Femur (tissue), 1 donor: ENCODE measurements at places on chromosomes 5 and 9.

DNA sequence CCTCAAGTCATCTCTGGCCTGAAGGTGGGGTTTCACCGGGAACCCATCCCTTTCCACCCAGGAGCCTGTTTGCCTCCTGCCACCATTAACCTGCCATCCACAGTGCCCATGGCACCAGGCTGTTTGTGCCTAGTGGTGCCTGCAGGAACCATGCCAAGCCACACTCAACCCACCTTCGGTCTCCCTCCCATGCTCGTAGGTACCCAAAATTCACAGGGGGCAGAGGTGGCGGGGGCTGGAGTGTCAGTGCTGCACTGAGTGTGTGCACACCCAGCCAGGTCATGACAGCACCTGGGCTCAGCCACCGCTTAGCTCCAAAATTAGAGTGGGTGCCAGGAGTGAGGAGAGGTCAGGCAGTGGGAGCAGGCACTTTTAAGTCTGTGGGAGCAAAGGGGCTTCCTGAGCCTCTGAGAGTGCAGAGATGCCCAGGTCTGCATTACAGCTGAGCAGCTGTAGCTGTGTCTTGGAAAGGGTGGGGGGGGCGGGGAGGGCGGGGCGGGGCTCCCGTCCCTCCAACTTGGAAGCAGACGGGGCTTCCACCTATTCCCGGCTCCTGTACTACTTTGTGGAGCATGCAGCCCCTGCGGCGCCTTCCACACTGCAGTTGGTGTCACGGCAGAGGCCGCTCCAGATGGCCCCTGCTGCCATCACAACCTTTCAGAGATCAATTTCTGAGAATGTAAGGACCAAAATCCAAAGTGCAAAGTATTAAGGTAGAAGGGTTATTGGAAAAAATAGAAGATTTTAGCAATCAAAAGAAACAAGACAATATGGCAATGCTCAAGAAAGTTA, 2396.8 kb upstream of the C9orf72 start:
- DNase-seq = no peak

DNA sequence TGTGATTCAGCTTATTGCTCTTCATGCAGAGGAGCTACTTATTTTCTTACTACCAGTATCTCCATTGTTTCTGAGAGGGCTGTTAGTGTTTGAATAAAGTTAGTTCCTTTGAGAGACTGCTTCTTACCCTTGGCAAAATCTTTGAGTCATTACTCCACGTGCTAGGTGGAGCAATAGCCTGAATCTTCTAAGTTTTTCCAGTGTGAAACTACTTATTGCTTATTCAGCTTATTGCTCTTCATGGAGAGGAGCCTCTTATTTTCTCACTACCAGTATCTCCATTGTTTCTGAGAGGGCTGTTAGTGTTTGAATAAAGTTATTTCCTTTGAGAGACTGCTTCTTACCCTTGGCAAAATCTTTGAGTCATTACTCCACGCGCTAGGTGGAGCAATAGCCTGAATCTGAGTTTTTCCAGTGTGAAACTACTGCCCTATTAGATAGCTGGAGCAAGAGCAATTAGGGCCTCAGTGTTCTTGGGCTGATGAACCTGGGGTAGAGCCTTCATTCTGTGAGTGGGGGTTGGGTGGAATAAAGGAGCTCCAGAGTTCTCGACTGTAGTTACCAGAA, 41.9 kb downstream of the GPBP1 start:
- no peak for DNase-seq

DNA sequence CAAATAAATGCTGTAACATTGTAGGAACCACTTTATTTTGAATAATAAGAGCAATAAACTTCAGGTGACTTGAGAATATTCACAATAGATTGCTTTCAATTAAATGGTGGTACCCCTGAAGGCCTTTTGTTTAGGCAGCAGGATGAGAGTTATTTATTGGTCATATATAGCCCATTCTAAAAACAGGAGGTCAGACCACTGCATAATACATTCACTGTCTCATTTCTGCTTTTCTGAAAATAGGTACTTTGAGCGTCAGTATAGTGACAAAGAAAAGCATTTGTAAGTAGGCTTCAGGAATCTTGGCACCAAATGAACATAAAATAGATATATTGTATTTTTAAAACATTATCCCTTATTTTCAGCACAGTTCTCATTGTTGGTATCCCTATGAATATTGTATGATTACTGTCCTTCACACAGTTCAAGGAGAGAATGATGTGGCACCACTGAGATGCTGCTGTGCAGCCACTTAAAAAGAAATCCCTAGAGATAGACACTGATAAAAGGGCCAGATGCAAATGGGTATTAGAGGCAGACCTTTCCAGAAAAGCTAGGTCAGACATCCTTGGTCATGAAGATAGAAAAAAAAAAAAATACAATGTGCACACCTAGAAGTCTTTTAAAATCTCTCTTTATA, 381.8 kb upstream of the ST8SIA4 start:
- DNase-seq = no peak

GRCh38 chr9:121672986-121673385, 21.6 kb downstream of the DAB2IP start:
- DNase-seq = no peak

GRCh38 chr9:128636024-128636390, 20.6 kb downstream of the DYNC2I2 start:
- DNase-seq = peak; percentile 62

GRCh38 chr5:52999344-52999949, 10.3 kb downstream of the ITGA2 start:
- no peak for DNase-seq

DNA sequence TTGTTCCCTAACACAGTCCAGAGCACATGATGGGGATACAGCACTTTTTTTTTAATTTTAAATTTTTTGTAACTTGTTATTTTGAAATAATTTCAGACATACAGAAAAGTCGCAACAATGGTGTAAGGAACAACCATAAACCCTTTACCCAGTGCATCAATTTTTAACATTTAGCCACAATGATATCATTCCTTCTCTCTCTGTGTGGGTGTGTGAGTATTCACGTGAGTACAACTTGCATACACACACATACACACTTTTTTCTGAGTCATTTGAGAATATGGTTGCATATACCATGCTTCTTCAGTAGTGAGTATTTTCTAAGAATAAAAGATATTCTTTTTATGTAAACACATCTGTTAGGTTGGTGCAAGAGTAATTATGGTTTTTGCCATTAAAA, 135.2 kb downstream of the ARHGAP26 start:
- DNase-seq = no peak

DNA sequence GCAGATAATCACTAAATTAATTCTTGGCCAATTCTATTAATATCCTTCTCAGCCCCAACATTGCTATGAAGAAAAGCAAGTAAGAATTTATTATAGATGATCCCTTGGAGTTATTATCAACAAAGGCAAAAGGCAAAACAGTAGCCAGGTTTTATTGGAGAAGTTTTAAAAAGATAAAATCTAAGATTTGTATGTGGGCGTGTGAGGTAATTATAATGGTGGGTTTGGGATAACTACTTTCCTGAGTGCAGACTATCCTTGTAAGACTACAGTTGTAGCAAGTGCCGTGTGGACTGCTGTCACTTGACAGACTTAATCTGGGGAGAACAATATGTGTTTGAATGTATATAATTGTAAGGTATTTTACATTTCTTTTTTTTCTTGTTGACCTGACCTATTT, 23.2 kb downstream of the SLC31A1 start:
- no peak for DNase-seq

- no peak for DNase-seq
Observed at GRCh38 chr5:127428748-127429147, 88.7 kb upstream of the PRRC1 start.

DNA sequence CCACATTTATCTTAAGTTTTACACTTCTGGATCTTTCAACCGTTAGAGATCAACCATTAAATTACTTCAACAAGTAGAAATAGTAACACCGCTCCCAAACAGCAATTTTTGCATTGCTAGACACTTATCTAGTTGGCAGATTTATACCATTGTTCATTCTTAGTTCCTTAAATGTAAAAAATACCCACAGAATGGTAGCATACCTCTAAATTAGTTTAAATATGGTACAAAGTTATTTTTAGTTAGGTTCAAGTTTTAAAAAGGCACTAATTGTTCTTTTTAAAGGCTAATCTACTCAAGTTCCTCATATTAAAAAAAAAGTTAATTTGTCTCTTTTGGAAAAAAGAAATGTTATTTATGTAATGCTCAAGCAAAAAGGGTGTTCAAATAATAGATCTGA, 8.1 kb downstream of the PFDN1 start:
- no peak for DNase-seq

- no peak for DNase-seq
Observed at GRCh38 chr9:87076825-87077224, 129.5 kb upstream of the GAS1 start.

DNA sequence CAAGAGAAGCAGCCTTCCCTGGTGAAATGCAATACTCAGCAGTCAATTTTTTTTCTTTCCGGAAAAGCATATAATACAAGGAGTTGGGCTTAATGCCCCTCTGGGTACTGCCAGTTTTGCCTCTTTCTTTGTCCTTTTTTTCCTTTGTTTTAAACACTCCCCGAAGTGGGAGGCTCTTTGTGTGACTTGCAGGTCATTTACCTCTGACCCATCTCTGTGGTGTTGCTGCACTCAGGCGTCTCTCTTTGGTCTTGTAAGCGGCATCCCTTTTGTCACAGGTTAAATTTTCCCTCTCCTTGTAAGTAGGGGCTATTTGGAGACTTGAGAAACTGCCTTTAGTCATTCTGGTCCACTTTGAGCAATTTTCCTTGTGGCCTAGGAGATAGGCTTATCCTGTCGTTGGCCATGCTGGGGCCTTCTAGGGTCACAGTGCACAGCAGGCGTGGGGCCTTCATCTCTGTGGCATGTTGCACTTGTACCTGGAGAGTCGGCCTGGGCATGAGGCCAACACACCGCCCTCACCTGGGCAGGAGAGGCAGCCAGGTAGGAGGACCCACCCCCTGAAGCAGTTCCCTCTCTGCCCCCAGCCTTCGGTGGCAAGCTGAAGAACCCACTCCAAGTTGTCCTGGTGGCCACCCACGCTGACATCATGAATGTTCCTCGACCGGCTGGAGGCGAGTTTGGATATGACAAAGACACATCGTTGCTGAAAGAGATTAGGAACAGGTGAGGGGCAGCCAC, 27.7 kb upstream of the CTSL start:
- no peak for DNase-seq

DNA sequence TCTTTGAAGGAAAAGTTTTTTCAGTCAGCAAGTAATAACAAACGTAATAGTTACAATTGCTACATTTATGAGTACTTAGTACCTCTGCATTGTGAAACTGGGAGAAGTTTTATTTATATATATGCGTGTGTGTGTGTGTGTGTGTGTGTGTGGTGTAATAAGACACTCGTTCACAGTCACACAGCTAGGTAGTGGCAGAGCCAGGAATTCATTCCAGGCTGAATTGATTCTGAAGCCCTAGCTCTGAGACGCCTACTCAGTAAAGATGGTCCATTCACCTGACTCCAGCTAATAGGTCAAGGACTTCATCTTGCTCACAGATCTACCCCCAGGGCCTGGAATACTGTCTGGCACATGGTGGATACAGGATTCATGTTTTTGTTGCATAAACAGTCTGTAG, 13.6 kb upstream of the CAST start:
- DNase-seq = no peak

DNA sequence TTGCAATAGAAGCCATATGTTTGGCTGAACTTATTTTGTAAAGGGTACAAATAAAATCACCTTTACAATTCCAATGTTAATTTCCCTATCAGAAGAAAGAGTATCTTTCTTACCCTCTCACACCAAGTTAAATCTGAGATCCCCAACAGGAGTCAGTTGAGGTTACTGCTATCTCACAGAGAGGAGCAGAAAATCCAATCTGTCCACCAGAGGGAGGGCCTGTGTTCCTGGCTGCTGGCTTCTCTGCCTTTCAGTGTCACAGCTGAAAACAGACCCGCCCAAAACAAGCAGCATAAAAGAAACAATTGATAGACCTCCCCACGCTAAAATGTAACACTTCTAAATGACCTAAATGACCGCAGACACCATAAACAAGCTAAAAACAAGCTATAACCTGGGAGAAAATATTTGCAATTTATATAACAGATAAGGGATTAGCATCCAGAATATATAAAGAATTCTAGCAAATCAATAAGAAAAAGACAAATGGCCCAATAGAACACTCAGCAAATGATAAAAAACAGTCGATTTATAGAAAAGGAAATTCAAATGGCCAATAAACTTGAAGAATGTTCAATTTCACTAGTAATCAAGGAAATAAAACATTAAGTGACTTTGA, 24.5 kb upstream of the MVB12B start:
- peak; percentile 65 for DNase-seq

DNA sequence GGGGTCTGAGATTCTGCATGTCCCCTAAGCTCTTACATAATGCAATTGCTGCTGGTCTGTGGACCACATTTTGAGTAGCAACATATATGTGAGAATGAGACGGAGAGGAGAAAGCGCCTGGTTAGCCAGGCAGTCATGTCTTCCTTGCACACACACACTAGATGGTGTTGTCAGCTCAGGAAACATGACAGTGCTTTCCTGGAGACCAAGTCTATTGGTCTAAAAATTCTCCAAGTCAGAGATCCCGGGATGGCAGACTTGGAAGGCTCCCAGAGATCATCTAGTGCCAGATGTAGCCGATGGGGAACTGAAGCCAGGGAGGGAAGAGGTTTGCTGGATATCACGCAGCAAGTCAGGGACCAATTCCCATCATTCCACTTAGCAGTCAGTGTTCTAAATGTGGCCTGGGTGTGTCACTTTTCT, 53.4 kb downstream of the GALNT12 start:
- peak; percentile 89 for DNase-seq

- no peak for DNase-seq
Observed at GRCh38 chr5:72093217-72093616, 14.1 kb upstream of the MAP1B start.

DNA sequence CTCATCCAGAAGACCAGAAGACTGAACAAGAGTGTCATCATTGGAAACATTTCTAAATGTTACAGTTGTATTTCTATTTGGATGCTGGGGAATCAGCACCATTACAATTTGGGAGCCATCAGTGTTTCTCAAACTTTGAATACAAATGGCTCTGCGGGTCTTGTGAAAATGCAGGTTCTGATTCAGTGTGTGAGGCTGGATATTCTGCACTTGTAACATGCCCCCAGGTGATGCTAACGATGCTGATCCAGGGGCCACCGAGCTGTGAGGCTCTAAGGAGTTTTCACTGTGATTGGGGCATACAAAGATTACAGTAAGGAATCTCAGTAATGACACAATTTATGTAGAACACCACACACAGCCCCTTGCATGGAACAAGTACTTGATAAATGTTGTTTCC, 167.7 kb downstream of the ACTL7B start:
- DNase-seq = no peak

- no peak for DNase-seq
Observed at GRCh38 chr5:167332309-167332708, 959.1 kb upstream of the WWC1 start.

GRCh38 chr5:31630931-31631330, 8.0 kb upstream of the PDZD2 start:
- no peak for DNase-seq

- DNase-seq = no peak
Observed at GRCh38 chr5:80703747-80704146, 49.0 kb upstream of the DHFR start.

- DNase-seq = peak; percentile 27
Observed at GRCh38 chr5:157761690-157762621, 18.4 kb downstream of the LSM11 start.
